ENCODE measurements at places on chromosomes 16 and 17.

DNA sequence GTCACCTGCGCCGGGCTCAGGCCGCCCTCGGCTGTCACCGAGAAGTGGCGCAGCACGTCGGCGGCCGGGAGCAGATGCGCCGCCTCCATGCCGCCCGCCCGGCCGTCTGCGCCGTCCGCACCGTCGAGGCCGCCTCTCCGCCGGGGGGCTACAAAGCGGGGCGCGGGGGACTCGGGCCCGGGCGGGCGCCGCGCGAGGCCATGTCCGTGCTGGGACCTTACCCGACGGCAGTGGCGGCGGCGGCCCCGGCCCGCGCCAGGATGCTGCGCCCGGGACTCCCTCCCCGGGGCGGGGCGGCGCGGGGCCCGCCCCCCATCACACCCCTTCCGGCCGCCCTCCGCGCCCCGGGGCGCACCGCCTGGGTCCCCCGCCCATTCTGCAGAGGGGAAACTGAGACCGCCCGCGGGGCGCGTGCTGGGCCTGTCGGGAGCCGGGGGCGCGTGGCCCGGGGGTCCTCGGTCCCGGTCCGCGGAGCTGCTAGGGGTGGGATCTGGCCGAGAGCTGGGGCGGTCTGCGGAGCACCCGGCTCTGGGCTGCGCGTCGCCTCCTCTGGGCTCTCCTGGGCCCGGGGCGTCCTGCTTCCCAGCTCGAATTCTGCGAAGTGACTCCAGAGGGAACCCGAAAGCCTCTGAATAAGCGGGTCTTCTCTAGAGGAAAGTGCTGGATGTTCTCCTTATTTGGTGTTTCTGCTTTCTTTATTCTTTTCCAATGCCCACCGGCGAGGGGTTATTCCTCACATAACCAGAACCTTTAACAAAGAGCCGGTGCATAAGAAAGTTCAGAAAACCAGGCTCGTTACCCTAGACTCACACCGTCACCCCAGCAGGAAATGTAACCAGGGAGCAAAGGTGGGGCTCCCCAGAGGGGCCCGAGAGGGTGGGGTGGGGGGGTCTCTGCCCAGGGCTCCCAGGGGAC lies at the start of gene ATP2A3:
TSS of gene ATP2A3 (minus strand) at position 235 of the 915 bp plus-strand sequence. CDS start at position 89, 146 bp downstream.
- no peak for DNase-seq

- no peak for DNase-seq
Measured at GRCh38 chr17:38861399-38861843, 7.9 kb upstream of the RPL23 start.

GRCh38 chr17:72501404-72502370 lies 380.9 kb downstream of the SOX9 start:
- no peak for DNase-seq

DNA sequence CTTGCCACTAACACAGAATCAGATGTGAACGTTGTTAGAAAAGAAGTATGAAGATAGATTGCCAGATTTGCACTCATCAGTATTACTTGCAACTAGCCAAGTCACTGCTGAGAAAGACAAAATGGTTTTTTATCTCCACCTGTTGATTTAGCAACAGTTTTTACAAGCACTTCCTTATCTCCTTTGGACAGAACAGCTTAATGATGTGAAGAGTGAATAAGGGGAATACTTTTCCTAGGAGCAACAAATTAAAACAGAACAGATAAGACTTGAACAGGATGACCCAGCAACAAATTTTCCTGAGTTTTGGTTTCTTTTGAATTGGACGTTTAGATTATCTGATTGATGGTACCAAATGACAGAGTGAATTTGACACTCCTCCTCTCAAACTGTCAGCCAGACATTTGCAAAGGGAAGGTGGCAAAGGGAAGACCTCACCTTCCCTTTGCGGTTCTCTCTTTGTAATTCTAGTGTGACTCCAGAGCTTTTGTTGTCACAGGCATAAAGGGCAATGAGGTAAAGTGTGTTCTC lies 130.6 kb downstream of the NLK start:
- DNase-seq, result no peak

DNA sequence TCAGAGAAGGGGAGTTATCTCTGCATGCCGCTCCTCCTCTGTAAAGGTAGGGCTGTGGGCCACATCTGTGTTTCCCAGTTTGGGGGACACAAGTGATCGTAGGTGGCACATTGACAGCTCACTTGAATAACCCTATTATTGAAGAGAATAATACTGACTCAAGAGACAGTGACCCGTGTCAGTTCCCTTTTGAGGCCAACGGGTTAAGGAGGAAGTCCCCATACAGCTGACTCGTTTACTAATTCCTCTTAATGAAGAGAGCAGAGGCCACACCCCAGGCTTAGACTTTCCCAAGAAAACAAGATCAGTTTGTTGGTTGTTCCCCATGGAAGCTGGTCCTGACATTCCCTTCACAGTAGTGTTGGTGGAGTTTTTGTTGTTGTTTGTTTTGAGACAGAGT lies 33.0 kb downstream of the IL4R start:
- no peak for DNase-seq

GRCh38 chr17:340074-340473 lies 12.5 kb downstream of the RPH3AL start:
- no peak for DNase-seq

GRCh38 chr17:10031127-10031526 lies 126.1 kb upstream of the RCVRN start:
- no peak for DNase-seq

DNA sequence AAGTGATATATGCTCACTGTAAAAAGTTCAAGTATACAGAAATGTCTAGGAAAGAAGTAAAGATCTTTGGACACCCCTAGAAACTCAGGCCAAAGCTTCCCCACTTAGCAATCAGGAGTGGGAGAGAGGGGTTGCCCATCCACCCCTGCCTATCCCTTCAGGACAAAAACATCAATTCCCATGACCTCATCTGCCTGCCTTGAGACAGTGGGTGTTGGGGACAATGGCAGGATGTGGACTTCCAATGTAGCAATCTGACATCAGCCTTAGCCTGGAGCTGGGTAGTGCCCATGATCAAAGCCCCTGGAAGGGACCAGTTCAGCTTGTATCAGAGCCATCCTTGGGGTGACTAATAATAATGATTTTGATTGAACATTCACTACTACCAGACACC lies 18.1 kb downstream of the ITPRIPL2 start:
- DNase-seq, result no peak

DNA sequence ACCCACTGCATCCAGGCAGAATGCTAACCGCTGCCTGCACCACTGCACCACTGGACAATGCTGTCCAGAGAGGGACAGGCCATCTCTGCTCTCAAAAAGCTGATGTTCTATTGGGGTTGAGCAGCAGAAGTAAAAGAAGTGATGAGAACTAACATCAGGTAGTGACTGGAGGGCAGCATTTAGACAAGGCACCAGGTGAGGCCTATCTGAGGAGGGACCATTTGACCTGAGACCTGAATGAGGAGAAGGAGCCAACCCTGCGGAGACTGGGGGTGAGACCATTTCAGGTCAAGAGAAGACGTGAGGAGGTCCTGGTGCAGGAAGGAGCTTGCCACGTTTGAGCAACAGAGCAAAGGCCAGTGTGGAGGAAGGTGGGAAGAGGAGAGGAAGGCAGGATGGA lies 34.0 kb downstream of the NTN1 start:
- DNase-seq, result no peak

GRCh38 chr17:60656499-60656898 lies 21.2 kb upstream of the BCAS3 start:
- DNase-seq, result no peak

- DNase-seq, result peak; percentile 95
Measured at GRCh38 chr17:8118769-8119580, 661 bp upstream of the ALOXE3 start.

- no peak for DNase-seq
Measured at GRCh38 chr16:78257376-78257728, 157.9 kb downstream of the WWOX start.

DNA sequence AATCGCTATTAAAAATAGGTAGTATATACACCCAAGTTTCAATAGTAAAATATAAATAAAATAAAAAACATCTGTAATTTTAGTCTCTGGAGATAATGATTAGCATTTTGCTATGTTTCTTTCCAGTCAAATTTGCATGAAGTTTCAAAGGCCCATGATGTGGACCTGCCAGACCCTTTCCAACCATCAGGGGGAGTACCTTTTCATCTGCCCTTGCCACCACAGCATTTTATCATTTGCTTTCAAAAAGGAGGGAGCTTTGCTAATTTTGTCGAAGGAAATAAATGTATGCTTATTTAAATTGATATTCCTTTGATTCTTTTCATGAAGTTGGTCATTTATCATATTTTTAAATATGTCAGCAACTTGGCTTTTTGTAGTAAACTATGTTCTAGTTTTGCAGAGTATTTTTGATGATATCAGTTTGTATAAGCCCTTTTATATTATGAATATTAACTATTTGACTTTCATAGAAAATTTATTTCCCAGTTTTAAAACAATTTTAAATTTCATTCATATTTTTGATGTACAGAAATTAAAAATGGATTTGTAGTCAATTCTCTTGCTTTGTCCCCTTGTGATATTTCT lies 115.2 kb upstream of the NETO2 start:
- DNase-seq, result no peak

GRCh38 chr16:26212599-26212998 lies 520.8 kb downstream of the HS3ST4 start:
- DNase-seq, result no peak

All from Right ventricle myocardium superior (tissue), 1 donor.